Kidney (tissue), 22 donors: ENCODE measurements at places on chromosomes 16 and 17. TPM values are rescaled to one million over a fixed set of nuclear protein-coding genes. Genes with fewer than 3 reads are reported as not detected.

GRCh38 chr17:19244781-19245180 is 7.6 kb downstream of the EPN2 start:
- H3K27ac ChIP-seq = no peak overlapping the region
- DNase-seq = no peak
- H3K36me3 ChIP-seq = no peaks in the 10 kb centered on the region
- H3K27me3 ChIP-seq = no peaks in the 10 kb centered on the region

- no peak overlapping the region for H3K27ac ChIP-seq
- H3K4me3 ChIP-seq = no peak overlapping the region
- no peaks in the 10 kb centered on the region for H3K27me3 ChIP-seq
- DNase-seq = no peak
Observed at GRCh38 chr16:29983420-29984136, 9.9 kb downstream of the TAOK2 start.

DNA sequence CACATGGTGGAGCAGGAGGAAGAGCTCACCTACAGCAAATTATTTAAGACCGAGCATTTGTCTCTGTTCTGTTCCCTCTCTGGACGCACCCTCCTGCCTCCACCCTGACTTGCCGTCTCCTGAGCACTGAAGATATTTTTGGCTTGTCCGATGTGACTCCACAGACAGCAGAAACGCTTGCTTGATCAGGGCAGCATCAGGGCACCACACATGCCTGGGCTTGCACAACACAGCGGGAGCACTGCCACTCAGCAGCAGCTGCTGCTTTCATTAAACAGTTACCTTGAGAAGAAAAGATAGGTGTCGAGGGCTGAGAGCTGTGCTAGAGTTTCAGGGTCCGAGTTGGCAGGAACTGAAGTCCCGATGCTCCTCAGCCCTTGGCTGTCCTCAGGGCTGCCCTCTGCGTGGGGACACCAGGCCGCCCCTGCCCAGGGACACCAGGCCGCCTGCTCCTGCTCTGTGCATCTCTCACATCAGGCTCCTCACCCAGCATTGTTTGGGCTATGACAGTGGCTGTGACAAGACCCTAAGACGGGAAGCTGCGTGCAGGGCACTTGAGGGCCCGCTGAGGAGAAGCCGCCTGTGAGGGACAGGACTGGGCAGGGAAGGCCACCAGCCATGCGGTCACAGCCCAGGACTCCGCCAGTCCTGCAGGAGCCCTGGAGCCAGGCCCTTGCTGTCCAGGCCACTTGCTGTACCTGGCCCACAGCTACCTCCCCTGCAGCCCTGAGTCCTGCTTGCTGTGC is 21.3 kb upstream of the CDH15 start:
- no peak overlapping the region for H3K27ac ChIP-seq
- H3K36me3 ChIP-seq = peaks cover 21% of the 10 kb centered on the region
- peaks cover 5% of the 10 kb centered on the region for H3K4me1 ChIP-seq
- no peaks in the 10 kb centered on the region for H3K27me3 ChIP-seq
- no peak overlapping the region for H3K4me3 ChIP-seq

- no peaks in the 10 kb centered on the region for H3K4me1 ChIP-seq
- H3K4me3 ChIP-seq = no peak overlapping the region
- DNase-seq = no peak
- H3K27me3 ChIP-seq = no peaks in the 10 kb centered on the region
- H3K27ac ChIP-seq = no peak overlapping the region
- no peaks in the 10 kb centered on the region for H3K36me3 ChIP-seq
Observed at GRCh38 chr17:54015734-54016133, 193.0 kb downstream of the KIF2B start.

DNA sequence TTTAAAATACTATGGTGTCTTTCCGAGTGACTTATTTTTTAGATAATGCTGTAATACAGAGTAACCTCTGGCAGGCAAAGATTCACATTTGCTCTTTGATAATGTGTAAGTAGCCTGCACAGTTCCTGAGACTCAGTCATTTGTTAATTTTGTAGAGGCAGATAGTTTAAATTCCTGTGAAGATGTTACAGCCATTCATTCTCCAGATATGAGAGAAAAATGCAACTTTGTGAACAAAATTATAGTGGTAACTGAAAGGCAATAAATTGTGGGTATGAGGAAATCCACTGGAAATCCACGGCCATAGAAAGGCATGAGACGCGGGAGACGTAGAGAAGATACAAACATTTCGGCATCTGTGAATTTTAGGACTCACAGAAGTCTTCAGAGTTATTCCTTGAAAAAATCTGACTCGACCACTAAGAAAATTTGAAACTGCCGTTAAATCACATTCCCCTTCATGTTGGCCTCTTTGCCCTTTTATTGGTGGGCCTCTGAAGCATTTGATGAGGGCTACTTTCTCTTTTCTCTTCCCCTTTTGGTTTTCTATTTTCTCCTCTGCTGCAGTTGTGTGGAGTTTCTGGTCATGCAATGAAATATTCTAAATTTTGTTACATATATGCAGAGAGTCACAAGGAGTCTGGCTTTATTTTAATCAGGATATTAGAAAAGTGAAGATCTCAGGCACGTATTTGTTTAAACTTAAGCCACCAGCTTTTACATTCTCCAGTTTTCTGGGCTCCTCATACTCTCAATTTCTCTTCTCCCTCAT is 18.8 kb downstream of the HS3ST3A1 start:
- H3K4me1 ChIP-seq = no peaks in the 10 kb centered on the region
- no peak for DNase-seq
- H3K27ac ChIP-seq = no peak overlapping the region

DNA sequence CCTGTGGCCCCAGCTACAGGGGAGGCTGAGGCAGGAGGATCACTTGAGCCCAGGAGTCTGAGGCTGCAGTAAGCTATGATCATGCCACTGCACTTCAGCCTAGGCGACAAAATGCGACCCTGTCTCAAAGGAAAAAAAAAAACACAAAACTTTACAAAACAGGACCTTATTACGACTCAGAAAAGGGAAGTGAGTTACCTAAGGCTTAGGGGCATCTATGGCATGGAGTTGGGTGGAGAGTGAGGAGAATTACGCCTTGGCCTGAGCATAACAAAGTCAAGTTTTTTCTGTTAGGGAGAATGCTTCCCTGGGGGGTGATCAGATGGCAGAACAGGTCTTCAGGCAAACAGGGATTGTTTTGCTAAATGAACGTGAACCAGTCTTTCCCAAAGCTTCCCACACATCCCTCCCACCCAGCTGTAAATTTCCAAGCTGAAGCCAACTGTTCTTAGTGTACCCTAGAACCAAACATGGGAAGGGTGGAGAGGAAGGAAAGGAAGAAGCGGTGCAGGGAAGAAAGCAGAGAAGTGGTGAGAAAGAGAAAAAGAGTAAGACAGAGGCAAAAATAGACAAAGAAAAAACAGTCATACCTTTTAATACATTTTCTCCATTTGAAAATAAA is 24.6 kb upstream of the TNRC6C start:
- H3K36me3 ChIP-seq = no peaks in the 10 kb centered on the region
- no peak for DNase-seq
- H3K27ac ChIP-seq = no peak overlapping the region

DNA sequence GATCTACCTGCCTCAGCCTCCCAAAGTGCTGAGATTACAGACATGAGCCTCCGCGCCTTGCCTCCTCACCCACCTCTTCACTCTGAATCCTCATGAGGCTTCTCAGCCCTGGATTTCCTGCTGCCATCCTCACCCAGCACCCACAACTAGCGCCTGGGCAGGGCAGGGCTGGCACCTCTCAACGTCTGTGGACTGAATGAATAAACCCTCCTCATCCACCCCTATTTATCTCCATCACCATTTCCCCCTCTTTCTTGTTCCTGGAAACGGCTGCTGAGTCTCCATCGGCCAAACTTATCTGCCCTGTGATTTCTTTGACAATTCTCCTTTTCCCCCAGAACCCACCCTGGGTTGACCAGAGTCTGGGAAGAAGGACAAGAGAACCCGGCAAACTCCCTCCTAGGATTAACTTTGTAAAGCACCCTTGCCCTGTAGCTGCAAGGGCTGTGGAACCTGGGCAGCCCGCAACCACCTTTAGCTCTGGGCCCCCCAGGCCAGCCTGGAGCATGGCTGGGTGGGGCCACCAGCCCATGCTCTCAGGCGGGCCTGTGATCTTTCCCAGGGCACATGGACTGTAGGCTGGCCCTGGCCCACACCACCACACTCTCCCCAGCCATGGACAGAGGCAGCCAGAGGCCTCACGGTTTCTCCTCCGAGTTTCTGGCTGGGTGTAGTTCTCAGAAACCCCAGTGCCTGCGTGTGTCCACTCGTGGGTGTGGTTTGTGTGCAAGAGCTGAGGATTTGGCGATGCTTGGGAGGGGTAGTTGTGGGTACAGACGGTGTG is 2.4 kb downstream of the SPN start:
- H3K27ac ChIP-seq = no peak overlapping the region
- H3K27me3 ChIP-seq = no peaks in the 10 kb centered on the region
- H3K36me3 ChIP-seq = no peaks in the 10 kb centered on the region
- no peaks in the 10 kb centered on the region for H3K4me1 ChIP-seq
- DNase-seq = no peak
- no peak overlapping the region for H3K4me3 ChIP-seq

DNA sequence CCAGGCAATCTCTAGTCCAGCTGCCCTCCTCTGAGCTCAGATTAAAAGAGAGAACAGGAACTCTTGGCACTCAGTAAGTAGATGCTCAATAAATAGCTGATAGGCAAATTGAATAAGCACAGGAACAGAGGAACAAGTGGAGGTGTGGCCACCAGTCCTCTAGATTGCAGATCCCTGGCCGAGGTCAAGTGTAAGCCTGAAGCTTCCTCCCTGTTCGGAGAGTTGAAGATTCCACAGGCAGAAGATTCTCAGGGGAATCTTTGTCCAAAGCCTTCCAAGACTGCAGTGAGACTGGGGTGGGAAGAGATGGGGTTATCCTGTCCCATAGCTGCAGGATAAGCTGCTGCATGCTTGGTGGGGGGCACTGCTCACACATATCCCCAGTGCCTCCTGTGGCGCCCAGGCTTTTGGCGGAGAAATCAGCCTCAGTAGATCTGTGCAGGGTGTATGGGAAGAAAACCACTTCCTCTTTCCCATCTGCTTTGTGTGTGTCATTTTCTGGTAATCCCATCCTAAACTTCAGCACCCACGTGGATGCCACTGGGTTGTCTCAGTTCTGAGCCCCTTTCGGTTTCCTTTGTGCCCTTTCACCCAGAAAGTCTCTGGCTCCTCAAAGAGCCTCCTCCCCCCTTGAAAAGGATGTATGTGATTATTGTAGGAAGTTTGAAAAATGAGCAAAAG is 12.1 kb downstream of the CD300A start:
- no peaks in the 10 kb centered on the region for H3K27me3 ChIP-seq
- no peak overlapping the region for H3K27ac ChIP-seq
- no peak for DNase-seq
- no peak overlapping the region for H3K4me3 ChIP-seq
- H3K36me3 ChIP-seq = no peaks in the 10 kb centered on the region
- H3K4me1 ChIP-seq = no peaks in the 10 kb centered on the region

GRCh38 chr17:8398980-8399379 is 1.4 kb upstream of the RNF222 start:
- no peaks in the 10 kb centered on the region for H3K4me1 ChIP-seq
- H3K4me3 ChIP-seq = no peak overlapping the region
- no peak overlapping the region for H3K27ac ChIP-seq
- no peaks in the 10 kb centered on the region for H3K36me3 ChIP-seq

GRCh38 chr16:16080465-16081065 is 131.1 kb downstream of the ABCC1 start:
- no peaks in the 10 kb centered on the region for H3K27me3 ChIP-seq
- H3K4me1 ChIP-seq = no peaks in the 10 kb centered on the region
- peaks cover 22% of the 10 kb centered on the region for H3K36me3 ChIP-seq
- no peak for DNase-seq

GRCh38 chr17:58360296-58361063 is 8.5 kb upstream of the SUPT4H1 start:
- no peak overlapping the region for H3K27ac ChIP-seq
- no peak for DNase-seq
- H3K36me3 ChIP-seq = peaks cover 16% of the 10 kb centered on the region
- H3K4me1 ChIP-seq = peaks cover 2% of the 10 kb centered on the region
- H3K4me3 ChIP-seq = no peak overlapping the region

- H3K36me3 ChIP-seq = no peaks in the 10 kb centered on the region
- no peaks in the 10 kb centered on the region for H3K27me3 ChIP-seq
- no peak overlapping the region for H3K4me3 ChIP-seq
- no peak overlapping the region for H3K27ac ChIP-seq
- DNase-seq = no peak
- peaks cover 5% of the 10 kb centered on the region for H3K4me1 ChIP-seq
Observed at GRCh38 chr16:68764862-68765261, 27.8 kb downstream of the CDH1 start.

DNA sequence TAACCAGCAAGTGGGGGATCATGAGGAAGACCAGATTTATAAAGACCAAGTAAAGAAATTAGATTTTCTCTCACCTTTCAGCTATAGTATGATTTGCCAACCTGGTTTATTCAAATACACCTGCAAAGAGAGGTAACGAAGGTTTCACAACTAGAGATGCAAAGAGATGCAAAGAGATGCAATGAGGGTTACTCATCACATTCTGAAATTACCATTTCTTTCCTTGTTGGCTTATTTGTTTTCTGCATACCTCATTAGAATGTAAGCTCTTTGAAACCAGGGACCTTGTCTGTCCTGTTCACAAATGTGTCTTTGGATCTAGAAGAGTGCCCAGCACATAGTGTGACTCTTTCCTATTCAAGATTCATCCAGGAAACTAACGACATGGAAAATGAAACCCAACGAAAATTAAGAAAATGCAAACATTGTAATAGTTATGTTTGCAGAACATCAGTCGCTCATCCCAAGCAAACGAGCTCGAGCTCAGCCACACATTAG is 9.0 kb upstream of the LONP2 start:
- H3K27me3 ChIP-seq = no peaks in the 10 kb centered on the region
- DNase-seq = no peak
- no peaks in the 10 kb centered on the region for H3K36me3 ChIP-seq
- H3K4me1 ChIP-seq = no peaks in the 10 kb centered on the region
- H3K4me3 ChIP-seq = no peak overlapping the region
- H3K27ac ChIP-seq = no peak overlapping the region

DNA sequence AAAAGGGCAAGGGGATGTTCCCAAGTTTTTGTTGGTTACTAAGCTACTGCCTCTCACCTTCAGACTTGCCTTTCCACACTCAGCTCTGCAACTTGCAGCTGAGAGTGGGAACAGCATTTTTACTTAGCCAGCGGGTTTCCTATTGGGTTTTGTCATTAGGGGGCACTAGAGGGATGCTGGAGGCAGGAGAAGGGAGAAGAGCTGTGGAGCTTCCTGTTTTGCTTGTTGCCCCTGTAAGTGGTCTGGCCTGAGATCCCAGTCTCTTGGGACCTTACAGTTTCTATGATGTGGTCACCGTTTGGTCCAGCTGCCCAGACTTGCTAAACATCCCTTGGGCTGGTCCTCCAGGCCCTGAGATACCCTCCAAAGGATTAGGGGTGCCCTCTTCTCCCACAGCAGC is 209.6 kb upstream of the NLRP1 start:
- no peaks in the 10 kb centered on the region for H3K4me1 ChIP-seq
- no peak overlapping the region for H3K4me3 ChIP-seq
- H3K27ac ChIP-seq = no peak overlapping the region
- H3K36me3 ChIP-seq = no peaks in the 10 kb centered on the region
- DNase-seq = no peak

Gene MRPL28
- total RNA-seq = 59.1 TPM

Gene ACAP1
- 26.0 TPM for total RNA-seq

Gene AGRP
- not detected for total RNA-seq

Gene SLC35G6
- total RNA-seq = not detected

Gene PRSS36
- 4.1 TPM for total RNA-seq

Gene KRTAP3-1
- total RNA-seq = not detected

Gene CTRL
- 0.69 TPM for total RNA-seq
